GM12891 (cell line): ENCODE measurements at places on chromosomes 4 and X.

- DNase-seq, result no peak
Measured at GRCh38 chrX:47651043-47651905, 911 bp upstream of the ELK1 start.

- DNase-seq, result no peak
Measured at GRCh38 chrX:133325422-133325821, 89.9 kb downstream of the GPC4 start.

- no peak for DNase-seq
Measured at GRCh38 chr4:114076899-114077570, 97.6 kb upstream of the ARSJ start.

- no peak for DNase-seq
Measured at GRCh38 chr4:101289306-101289705, 58.0 kb downstream of the PPP3CA start.
